Spinal cord (tissue), 10 donors: ENCODE measurements at places on chromosomes 7 and 10. TPM values are rescaled to one million over a fixed set of nuclear protein-coding genes. Genes with fewer than 3 reads are reported as not detected.

Gene DGKI
- 23.9 TPM for polyA plus RNA-seq

Gene GPR26
- polyA plus RNA-seq = 5.6 TPM

Gene OR2A12
- 0.03 TPM for polyA plus RNA-seq

Gene CPA5
- polyA plus RNA-seq = 0.24 TPM

Gene LIPF
- polyA plus RNA-seq = not detected

Gene FBXO24
- polyA plus RNA-seq = 2.6 TPM

Gene RNF32
- 3.7 TPM for polyA plus RNA-seq

Gene AKR1C4
- not detected for polyA plus RNA-seq

Gene GPR15LG
- not detected for polyA plus RNA-seq

Gene SEPTIN14
- polyA plus RNA-seq = 0.38 TPM

Gene SPDYE5
- 2.0 TPM for polyA plus RNA-seq

Gene C10orf62
- not detected for polyA plus RNA-seq

Gene CRHR2
- 1.5 TPM for polyA plus RNA-seq

Gene MSS51
- polyA plus RNA-seq = 6.4 TPM

Gene SCIN
- 7.8 TPM for polyA plus RNA-seq

Gene CRYGN
- 3.0 TPM for polyA plus RNA-seq

Gene ARMC10
- polyA plus RNA-seq = 52.7 TPM

Gene GRID1
- 30.1 TPM for polyA plus RNA-seq

Gene TUBAL3
- polyA plus RNA-seq = not detected

Gene PPRC1
- 23.6 TPM for polyA plus RNA-seq

Gene FAM25A
- polyA plus RNA-seq = not detected

Gene MOGAT3
- polyA plus RNA-seq = 0.12 TPM

Gene TBXAS1
- polyA plus RNA-seq = 10.0 TPM

Gene CELF2
- polyA plus RNA-seq = 54.1 TPM

Gene ATXN7L1
- polyA plus RNA-seq = 9.2 TPM

Gene PDE6C
- 0.82 TPM for polyA plus RNA-seq

Gene GPRIN2
- polyA plus RNA-seq = 10.7 TPM

Gene CYP2E1
- polyA plus RNA-seq = 18.1 TPM

Gene WIPF3
- polyA plus RNA-seq = 17.0 TPM

Gene CTBP2
- polyA plus RNA-seq = 96.2 TPM

Gene HNRNPF
- 116 TPM for polyA plus RNA-seq

Gene SLC26A3
- polyA plus RNA-seq = not detected

Gene AASS
- 46.3 TPM for polyA plus RNA-seq

Gene IRF5
- polyA plus RNA-seq = 6.5 TPM

Gene LRRC18
- polyA plus RNA-seq = 0.62 TPM

Gene HABP2
- polyA plus RNA-seq = 0.17 TPM

Gene HERPUD2
- 28.7 TPM for polyA plus RNA-seq

Gene SPDYE8
- polyA plus RNA-seq = 1.6 TPM

Gene IL15RA
- polyA plus RNA-seq = 0.84 TPM

Gene MPLKIP
- 43.5 TPM for polyA plus RNA-seq

Gene CARD11
- 1.2 TPM for polyA plus RNA-seq

Gene NUTM2B
- polyA plus RNA-seq = 7.5 TPM

Gene OPN4
- 0.17 TPM for polyA plus RNA-seq

Gene ZNF438
- polyA plus RNA-seq = 6.7 TPM

Gene TAF3
- 7.9 TPM for polyA plus RNA-seq

Gene HOXA7
- polyA plus RNA-seq = 111 TPM

Gene H2BK1
- not detected for polyA plus RNA-seq

Gene GJC3
- polyA plus RNA-seq = 1.00 TPM

Gene MYL10
- polyA plus RNA-seq = 0.44 TPM
